ENCODE measurements at places on chromosomes 5 and 9.

DNA sequence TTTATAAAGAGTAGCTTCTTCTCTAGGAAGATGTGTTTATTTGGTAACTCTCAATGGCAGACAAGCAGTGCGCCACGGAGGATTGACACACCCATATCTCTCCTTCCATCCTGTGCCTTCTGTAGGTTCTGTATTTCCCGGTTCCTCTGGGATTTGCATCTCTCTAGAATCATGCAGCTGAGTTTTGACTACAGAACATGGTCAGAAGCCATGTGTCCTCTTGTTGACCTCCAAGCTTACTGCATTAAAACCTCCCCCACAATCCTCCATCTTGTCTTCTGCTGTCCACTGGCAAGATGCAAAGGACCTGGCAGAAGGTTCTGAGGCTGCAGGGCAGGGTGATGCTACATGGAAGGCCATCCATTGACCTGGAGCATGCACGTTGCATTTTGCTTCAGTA is 482.0 kb downstream of the DMRT2 start:
- no peak for DNase-seq

DNA sequence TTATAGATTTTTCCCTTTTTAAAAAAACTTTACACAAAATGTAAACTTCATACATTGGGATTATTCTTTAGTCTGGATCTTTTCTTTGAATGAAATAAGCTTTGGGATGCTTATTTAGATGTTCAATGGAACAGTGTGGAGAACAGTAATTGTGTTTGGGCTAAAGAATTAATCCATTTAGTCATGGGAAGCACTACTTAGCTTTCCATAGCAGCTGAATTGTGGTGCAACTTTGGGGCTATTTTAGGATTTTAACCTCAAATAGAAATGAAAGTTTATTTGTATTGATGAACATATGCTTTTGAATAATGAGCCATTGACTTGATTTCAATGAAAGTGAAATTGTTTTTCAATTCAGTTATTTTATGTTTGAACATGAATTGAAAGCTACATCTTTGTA is 72.4 kb downstream of the ZCCHC7 start:
- no peak for DNase-seq

GRCh38 chr5:115992848-115993350 is 30.6 kb downstream of the LVRN start:
- no peak for DNase-seq

GRCh38 chr5:137666461-137666850 is 69.4 kb downstream of the KLHL3 start:
- no peak for DNase-seq

DNA sequence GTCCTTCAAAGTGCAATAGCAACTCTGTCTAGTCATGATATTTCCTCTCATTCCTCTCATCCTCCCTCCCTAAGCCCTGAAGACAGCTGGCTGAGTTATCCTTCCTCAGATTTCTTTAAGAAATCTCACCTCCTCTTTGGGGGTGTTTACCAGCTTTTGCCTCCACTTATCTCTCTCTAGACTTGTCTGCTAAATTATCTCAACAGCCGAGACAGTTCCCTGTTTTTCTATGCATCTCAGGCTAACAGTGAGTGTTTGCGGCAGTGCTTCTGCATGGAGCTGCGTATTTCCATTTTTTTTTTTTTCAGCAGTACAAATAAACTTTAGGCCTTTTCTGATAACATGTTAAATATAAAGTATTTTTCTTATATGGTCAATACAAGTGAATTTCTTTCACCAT is 20.9 kb downstream of the KCTD16 start:
- DNase-seq, result no peak

DNA sequence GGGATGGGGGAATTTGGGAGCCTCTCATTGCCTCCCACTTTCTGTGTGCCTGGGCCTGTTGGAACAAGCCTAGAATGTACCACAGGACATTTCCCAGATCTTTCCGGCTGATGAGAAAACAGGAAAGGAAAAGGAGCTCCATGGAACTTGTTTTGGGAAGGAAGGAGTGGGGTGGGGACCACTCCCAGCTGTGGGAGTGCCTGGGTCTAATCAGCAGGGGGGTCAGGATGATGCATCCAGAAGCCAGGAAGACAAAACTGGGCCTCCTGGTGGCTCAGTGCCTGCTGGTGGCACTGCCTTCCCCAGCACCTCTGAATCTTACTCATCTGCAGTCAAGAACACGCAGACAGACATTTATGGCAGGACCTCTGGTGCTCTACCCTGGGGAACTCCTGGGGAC is 2.8 kb downstream of the SMIM33 start:
- DNase-seq, result no peak

- no peak for DNase-seq
These were observed 52.8 kb downstream of the S1PR3 start for GRCh38 chr9:89044104-89044503.

DNA sequence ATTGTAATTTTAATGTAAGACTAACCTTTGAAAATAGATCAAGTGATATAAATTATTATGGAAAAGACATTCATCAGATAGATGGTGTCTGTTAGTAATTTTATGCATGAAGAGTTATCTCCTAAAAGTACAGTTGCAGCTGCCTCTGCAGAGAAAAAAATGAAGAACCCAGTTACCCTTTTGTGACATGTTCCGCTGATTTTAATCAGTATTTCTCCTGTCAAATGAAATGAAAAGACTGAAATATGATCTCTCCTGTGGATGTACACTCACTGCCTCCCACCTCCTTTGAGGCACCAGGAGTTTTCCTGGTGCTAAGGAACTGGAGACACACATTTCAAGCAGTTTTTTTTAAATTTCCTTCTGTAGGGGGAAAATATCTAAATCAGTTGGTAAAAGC is 277.4 kb downstream of the KIF4B start:
- DNase-seq, result no peak
